ENCODE measurements at places on chromosomes 7 and 10.

GRCh38 chr7:129362496-129362895 lies 71.7 kb upstream of the STRIP2 start:
- DNase-seq: no peak

GRCh38 chr7:17371671-17372524 lies 73.4 kb downstream of the AHR start:
- DNase-seq: no peak

DNA sequence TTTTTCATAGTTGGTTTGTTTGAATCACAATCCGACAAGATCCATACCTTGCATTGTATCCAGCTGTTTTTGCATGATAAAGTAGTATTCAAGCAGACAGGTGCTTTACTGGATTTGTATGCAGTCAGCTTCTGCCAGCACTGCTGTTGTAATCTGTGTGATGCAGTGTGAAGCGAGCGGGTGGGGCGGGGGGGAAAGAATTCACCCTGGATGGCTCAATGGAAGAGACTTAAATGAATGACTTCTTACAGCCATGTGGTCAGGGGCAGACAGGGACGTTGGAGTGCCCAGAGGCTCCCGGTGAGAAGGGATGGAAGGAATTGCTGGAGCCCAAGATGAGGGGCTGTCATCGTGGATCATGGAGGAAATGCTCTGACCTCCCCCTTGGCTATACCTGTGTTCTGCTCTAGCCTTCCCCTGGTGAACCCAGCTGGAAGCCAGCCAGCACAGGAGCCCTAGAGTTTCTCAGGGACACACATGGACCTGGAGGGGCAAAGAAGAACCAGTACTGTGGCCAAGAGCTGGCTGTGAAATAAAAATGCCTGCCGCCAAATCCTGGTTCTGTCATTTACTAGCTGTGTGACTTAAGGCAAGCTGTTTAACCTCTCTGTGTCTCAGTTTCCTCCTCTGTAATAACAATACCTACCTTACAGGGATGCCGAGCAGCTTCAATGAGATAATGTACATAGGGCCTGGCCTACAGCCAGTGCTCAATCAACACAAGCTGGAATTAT lies 14.1 kb downstream of the NFE2L3 start:
- DNase-seq: no peak

DNA sequence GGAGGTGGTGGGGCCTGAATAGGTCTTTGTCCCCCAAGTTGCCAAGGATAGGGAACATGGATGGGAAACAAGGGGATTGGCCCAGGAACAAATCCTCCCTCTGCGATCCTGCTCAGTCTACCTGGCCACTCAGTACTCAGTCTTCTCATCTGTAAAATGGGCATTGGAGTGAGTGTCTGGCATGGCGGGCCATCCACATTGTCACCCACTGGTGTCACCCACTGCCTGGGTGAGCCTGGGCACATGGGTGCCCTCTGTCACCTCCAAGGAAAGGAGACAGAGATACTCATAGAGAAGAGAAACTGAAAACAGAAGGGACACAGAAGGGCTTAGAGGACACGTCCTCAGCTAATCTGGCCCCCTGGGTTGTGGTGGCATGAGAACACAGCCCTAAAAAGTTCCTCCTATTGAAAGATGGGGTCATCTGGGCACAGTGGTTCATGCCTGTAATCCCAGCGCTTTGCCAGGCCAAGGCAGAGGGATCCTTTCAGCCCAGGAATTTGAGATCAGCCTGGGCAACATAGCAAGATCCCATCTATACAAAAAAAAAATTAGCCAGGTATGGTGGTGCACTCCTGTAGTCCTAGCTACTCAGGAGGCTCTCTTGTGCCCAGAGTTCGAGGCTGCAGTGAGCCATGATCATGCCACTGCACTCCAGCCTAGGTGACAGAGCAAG lies 12.5 kb upstream of the TNRC18 start:
- no peak for DNase-seq

GRCh38 chr10:119981826-119982225 lies 89.3 kb downstream of the SEC23IP start:
- DNase-seq: no peak

GRCh38 chr7:140593672-140593982 lies 47.0 kb downstream of the DENND2A start:
- DNase-seq: no peak

DNA sequence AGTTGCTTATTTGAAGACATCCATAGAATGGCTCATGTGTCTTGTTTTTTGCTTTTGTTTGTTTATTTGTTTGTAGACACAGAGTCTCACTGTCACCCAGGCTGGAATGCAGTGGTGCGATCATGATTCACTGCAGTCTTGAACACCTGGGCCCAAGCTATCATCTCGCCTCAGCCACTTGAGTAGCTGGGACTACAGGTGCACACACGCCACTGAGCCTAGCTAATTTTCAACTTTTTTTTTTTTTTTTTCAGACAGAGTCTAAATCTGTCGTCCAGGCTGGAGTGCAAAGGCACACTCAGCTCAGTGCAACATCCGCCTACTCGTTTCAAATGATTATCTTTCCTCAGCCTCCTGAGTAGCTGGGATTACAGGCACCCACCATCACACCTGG lies 83.3 kb upstream of the KLF6 start:
- DNase-seq: no peak

GRCh38 chr7:103394566-103394965 lies 47.1 kb downstream of the PSMC2 start:
- DNase-seq: no peak

DNA sequence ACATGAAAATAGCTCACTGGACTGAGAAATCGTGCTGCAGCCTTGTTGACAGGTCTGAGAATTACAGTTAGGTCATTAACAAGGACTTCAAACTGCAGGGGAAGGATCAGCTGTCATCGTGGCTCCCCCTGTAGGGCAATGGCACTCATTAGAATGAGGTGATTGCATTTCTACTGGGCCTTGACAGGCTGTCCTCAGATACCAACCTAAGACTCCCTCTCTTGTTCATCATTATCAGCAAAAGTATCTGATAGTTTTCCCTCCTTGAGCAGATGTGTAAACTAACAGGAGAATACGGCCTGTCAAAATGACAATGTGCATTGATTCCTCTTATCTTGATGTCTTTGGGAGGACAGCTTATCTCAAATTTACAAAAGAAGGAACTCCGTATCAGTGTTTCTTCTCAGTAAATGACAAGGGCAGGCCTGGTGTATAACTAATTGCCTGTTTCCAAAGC lies 648.5 kb upstream of the LRRN3 start:
- no peak for DNase-seq

GRCh38 chr7:41238851-41239331 lies 464.0 kb downstream of the INHBA start:
- DNase-seq: no peak

DNA sequence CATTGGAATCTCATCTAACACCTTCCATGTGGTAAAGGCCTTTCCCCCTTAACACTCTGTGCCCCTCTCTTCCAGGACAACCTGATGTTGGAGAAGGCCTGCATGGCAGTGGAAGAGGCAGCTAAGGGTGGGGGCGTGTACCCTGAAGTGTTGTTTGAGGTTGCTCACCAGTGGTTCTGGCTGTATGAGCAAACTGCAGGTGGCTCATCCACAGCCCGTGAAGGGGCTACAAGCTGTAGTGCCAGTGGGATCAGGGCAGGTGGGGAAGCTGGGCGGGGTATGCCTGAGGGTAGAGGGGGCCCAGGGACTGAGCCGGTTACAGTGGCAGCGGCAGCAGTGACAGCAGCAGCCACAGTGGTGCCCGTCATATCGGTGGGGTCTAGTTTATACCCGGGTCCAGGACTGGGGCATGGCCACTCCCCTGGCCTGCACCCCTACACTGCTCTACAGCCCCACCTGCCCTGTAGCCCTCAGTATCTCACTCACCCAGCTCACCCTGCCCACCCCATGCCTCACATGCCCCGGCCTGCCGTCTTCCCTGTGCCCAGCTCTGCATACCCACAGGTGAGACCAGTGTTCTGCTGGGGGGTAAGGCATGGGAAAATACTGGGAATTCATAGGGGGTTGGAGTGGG lies 12.4 kb downstream of the NDST2 start:
- DNase-seq: no peak

DNA sequence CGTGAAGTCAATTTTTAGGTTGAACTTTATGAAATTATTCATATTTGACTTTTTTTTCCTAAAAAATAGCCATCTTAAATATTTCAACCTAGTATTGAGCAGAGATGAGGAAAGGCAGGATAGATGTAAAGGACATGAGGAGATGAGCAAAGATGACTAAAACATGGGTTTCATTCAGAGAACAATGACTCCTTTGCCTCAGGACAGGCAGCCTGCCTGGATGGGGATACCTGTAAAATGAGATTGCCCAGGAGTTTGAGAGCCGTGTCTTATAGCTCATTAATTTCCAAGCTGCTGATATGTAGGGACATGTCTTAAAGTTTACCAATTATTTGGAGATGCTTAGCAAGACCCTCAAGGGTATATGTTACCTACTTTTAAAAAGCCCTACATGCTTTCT lies 243.8 kb upstream of the MDFIC start:
- DNase-seq: no peak

- no peak for DNase-seq
Measured at GRCh38 chr7:151435103-151435916, 4.6 kb downstream of the CRYGN start.

DNA sequence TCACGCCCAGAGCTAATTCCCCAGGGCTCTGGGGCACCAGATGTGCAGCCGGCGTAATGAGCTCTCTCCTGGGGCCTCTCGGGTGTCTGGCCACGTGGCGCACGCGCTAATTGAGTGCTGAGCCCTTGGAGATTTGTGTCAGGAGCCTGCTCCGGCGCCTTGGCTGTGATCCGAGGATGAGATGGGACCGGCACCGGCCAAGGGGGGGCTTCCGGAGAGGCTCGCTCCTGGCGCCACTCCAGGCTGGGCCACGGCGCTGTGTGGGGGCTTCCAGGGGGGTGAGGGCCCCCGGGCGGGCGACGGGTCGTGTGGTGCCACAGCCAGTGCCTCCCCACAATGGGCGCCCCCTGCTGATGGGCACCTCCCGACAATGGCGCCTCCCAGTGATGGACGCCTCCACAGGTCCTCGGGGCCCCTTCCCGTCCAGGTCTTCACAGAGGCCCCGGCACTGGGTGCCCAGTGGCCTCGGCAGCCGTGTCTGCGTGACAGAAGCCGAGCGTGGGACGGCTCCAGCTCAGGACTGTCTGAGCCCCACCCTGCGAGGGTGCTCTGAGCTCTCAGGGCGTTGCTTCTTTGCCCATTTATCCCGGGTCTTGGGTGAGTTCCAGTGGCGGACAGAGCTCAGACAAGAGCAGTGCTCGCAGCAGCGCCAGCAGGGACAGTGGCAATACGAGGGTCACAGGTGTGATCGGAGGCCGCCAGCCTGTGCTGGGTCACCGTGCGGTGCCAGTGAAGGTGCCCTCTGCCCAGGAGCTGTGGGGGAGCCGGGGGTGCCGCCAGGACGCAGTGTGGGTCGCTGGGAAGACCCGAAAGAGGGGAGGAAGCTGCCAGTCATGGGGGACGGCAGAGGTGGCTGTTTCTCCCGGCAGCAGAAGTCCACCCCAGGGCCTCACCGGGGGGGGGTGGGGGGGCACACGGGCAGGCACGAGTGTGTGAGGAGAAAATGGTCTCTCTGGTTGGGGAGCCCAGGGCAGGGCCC lies 8.2 kb upstream of the NKX6-2 start:
- DNase-seq: no peak

DNA sequence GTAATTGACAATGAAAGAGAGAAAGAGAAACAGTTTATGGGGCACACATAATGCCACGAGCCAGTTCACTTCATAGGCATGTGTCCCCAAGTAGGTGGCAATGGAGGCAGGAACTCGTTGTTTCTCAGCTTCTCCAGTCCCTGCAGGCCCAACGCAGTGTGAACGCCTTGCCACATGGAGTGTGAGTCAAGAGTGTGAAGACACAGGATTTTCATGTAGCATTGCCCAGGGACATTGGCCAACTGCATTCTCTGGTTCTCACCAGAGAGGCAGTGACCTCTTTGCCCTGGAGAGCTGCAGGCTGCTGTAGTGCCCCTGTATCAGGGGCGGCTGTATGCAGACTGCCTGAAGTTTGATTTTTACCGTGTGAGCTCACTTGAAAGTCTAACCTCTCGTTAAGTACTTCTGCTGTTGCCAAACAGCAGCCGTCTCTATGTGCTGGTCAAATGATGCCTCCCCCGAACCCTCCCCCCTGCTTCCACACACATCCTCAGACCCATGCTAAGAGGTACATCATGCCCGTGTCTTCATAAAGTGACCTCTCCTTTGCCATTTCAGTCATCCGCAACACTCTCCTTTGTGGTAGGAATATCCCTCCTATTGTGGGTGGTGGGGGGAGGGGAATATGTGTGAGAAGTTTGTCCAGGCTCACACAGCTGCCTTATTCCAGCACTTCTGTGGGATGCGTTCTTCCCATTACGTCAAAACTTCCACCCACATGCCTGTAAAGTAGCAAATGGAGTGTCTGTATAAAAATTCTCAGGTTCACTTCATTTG lies 12.7 kb downstream of the LRRC18 start:
- DNase-seq: no peak

- DNase-seq: no peak
Measured at GRCh38 chr10:18683427-18683826, 24.2 kb downstream of the ARL5B start.

DNA sequence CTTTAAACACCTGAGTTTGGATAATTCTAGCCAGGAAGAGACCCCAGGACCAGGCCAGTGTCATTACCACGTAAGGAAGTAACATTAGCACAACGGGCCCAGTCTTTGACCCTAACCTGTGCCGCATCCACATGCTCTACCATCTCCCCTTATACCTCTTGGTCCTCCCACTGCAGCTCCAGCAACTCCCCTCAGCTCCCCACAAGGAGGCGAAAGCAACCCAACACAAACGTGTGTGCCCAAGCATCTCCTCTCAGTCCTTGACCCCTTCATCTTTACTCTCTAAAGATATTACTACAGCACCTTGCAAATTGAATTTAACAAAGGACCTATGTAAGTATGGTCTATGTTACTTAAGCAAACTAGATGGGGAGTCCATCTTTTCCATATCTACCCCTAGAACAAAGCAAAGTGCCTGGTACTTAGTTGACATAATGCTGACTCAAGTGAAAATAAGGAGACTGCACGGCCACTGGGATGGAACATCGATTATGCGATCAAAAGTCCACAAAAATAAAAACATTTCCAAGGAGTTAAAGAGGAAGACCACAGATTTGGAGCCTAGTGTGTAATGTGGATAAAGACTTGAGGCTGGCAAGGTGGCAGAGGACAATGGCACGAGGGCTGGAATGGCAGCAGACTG lies 147.7 kb downstream of the JAZF1 start:
- DNase-seq: no peak

DNA sequence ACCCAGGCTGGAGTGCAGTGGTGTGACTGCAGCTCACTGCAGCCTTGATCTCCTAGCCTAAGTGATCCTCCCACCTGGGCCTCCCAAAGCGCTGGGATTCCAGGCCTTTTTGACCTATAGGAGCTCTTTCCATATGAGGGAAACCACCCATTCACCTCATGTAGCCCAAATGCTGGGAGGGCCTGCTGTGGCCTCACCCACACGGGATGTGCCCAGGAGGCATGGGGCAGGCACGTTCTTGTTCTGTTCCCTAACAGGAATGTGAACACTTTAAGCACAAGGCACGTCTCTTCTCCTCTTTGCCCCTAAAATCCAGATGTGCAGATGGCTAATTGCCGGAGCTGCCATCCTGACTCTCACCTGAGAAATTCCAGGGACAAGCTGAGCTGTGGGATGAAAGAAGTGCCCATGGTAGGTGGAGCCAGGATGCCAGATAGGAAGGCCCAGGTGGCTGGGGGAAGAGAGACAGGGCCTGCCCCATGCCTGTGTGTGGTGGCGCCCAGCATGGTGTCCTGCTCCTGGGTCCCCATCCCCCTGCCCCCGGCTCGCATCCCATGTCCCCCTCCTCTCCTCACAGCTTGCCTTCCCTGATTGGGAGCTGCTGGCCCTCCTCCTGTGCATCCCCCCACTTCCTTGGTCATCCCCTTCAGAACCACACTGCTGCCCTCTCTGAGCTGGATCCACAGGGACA lies 17.3 kb downstream of the CAMK2B start:
- no peak for DNase-seq

- no peak for DNase-seq
Measured at GRCh38 chr7:117508676-117509075, 28.9 kb downstream of the CFTR start.
